ENCODE measurements at places on chromosomes 4 and X.

- DNase-seq, result no peak
Observed at GRCh38 chr4:14315129-14315528, 687.2 kb upstream of the CPEB2 start.

GRCh38 chr4:54967289-54967688 lies 158.1 kb downstream of the KDR start:
- DNase-seq, result no peak

GRCh38 chr4:82372517-82373485 lies 990 bp downstream of the HNRNPD start:
- peak; percentile 83 for DNase-seq

- no peak for DNase-seq
Observed at GRCh38 chr4:108181704-108182103, 13.0 kb upstream of the LEF1 start.

- DNase-seq, result peak; percentile 88
Observed at GRCh38 chr4:56958111-56958517, 19.3 kb downstream of the NOA1 start.

DNA sequence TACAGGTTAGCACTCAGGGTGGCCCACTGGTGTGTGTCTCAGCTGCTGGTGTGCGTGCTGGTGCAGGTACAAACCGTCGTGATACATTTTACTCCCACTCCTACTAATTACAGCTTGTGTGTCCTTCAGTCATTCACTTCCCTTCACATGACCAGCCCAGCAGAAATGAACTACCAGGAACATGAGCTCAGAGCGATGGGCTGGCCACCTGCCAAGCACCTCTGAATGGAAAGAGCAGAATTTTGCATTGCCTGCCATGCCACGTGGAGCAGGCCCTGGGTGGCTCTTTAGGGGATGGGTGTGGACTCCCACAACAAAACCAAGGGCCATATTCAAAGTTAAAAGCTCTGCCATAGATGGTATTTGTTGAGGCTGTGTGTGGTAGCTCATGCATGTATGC lies 58.9 kb upstream of the PGM2 start:
- peak; percentile 30 for DNase-seq

GRCh38 chrX:76159453-76159852 lies 13.4 kb upstream of the PBDC1 start:
- DNase-seq, result no peak

- no peak for DNase-seq
Observed at GRCh38 chrX:130253916-130254315, 14.8 kb downstream of the ZNF280C start.

- DNase-seq, result no peak
Observed at GRCh38 chr4:155241664-155242063, 33.2 kb downstream of the NPY2R start.

- DNase-seq, result no peak
Observed at GRCh38 chr4:130028552-130028951, 932.6 kb downstream of the C4orf33 start.

GRCh38 chr4:81442484-81443085 lies 29.1 kb downstream of the RASGEF1B start:
- DNase-seq, result no peak

DNA sequence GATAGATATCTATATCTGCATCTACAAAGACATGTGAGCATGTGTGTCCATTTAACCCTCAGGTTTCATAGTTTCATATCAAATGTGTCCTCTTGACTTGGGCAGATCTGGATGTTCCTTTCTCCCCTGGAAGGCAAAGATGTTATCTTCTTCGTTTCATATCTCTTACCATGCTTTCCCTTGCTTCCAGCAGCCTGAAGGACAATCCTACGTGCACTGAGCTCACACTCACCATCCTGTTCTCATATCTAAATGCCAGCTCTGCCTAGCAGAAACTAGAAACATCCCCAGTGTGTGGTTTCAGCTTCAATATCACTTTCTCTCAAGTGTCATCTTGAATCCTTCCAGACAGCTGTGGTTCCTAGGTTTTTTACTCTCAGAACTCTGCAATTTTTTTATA lies 66.2 kb downstream of the ZAR1 start:
- no peak for DNase-seq

DNA sequence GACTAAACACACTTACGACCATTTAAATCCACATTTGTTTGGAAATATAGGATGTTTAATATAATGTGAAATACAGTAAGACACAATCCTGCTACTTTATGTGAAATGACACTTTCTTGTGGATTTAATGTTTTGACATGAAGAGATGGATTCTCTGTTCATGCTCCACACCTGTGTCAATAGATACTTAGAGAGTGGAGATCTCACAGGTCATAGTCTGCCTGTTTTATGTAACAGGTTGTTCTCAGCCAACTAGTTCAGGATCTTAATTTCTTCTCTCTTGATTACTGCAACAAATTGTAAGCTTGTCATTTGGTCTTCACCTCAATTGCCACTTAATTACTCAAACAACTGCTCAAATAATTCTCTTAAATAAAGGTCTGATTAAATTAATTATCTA lies 1621.2 kb downstream of the PCDH7 start:
- no peak for DNase-seq

DNA sequence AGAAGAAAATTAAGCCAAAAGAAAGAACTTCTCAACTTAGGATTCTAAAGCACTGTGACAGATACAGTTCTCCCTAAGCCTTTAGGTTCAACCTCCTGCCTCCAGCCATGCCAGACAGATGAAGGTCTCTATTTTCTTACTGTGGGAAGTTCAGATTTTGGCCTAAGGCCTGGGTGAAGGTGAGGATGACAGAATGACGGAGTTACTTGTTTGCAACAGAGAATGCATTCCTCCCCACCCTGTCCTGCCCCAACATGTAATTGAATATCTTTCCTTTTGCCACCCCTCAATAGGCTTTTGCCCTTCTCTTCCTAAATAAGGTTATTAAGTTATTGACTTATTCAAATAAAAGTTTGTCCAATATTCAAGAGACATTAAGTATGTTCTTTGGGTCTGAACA lies 25.6 kb downstream of the SLC16A2 start:
- no peak for DNase-seq

DNA sequence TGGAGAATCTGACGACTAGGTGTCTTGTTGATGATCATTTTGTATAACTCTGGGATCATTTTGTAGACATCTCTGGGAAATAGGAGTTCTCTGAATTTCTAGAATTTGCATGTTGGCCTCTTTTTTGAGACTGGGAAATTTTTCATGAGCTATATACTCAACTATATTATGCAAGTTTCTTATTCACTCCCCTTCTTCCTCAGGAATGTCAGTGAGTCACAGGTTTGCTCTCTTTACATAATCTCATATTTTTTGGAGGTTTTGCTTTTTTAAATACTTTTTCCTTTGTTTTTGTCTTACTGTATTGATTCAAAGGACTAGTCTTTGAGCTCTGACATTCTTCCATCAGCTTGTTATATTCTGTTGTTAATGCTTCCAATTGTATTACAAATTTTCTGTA lies 1324.2 kb downstream of the TECRL start:
- DNase-seq, result no peak

DNA sequence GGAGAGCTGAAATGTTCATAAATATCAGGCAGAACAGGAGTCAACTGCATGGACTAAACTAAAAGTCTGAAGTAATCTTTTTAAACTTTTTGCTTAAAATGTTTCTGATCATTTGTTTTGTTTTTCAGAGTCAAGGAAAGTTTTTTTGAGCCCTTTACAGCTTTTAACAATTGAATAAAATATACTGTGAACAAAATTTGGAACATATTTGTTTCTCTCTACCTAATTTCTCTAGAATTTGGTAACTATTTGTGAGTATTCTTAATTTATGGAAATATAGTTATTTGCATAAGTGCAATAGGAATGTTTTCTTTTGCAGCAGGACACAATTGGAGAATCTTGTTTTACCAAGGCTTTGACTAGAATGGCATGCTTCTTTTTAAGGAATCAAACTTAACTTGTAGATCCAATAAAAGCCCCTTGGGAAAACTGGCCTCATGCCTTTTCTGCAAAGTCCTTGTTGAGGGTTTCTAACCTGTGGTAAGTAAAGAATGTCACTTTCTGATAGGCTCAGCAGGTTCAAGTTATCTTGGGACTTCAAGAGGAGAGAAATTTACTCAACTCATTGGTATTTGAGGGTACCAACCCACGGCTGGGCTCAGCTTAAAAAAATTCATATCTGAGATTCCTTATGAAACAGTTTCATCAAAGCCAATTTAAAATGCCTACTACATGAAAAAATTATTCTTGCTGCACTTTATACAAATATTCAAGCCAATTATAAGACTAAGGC lies 91.5 kb downstream of the UPRT start:
- DNase-seq, result no peak

- DNase-seq, result no peak
Observed at GRCh38 chr4:163875327-163875726, 380.8 kb downstream of the TMA16 start.

All from foreskin fibroblast (primary cell).